ENCODE measurements at places on chromosomes 6 and 20. TPM values are rescaled to one million over a fixed set of nuclear protein-coding genes. Genes with fewer than 3 reads are reported as not detected.
A peak's percentile ranks its signal among the peaks of the same experiment; 100 is the strongest.

- DNase-seq: peak; percentile 31
- no peaks in the 10 kb centered on the region for H3K36me3 ChIP-seq
- H3K4me3 ChIP-seq: no peak overlapping the region
- H3K4me1 ChIP-seq: no peaks in the 10 kb centered on the region
Observed at GRCh38 chr6:16398587-16398986, 160.2 kb downstream of the GMPR start.

- peak overlapping the region; percentile 69 for H3K27ac ChIP-seq
- no peaks in the 10 kb centered on the region for H3K27me3 ChIP-seq
- DNase-seq: no peak
- peak overlapping the region; percentile 4 for H3K4me3 ChIP-seq
- H3K4me1 ChIP-seq: no peaks in the 10 kb centered on the region
Observed at GRCh38 chr20:45892049-45892825, 1.1 kb downstream of the CTSA start.

The GUCA1A gene
- not detected for total RNA-seq

DNA sequence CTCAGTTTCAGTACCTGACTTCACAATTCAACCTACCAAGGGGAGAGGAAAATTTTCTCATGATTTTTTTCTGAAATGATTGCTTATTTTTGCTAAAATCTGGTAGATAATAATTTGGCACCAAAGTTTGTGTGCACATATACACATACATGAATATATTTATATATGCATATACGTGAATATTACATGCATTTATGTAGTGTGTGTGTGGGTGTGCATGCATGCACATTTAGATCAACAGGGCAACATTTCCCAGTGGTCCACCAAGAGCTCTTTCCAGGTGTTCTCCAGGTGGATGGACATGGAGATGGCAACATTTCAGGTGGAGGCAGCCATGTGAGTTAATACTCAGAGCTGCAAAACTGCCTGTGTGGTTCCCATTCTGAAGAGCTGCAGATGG lies 320.9 kb downstream of the SAMD5 start:
- H3K27ac ChIP-seq: no peak overlapping the region
- no peaks in the 10 kb centered on the region for H3K27me3 ChIP-seq
- no peak overlapping the region for H3K4me3 ChIP-seq
- H3K36me3 ChIP-seq: no peaks in the 10 kb centered on the region

DNA sequence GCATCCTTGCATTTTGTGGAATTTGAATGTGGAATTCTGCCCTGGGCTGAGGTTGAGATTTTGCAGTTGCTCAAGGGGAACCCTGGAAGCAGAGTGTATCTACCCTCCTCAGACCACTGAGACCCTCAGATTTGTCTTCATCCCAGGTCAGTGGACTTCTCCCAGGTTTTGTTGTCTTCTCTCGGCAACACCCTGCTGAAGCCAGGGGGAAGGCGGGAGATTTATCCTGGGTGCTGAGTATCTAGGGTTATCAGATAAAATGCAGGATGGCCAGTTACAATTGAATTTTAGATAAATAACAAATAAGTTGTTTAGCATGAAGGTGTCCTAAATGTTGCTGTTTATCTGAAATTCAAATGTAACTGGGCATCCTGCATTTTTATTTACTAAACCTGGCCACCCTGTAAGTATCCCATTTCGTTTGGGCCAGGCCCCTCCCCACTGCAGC lies 43.0 kb downstream of the FGD2 start:
- peaks cover 17% of the 10 kb centered on the region for H3K4me1 ChIP-seq
- no peaks in the 10 kb centered on the region for H3K36me3 ChIP-seq
- no peak overlapping the region for H3K27ac ChIP-seq
- no peak for DNase-seq
- H3K27me3 ChIP-seq: no peaks in the 10 kb centered on the region

GRCh38 chr6:49519660-49520059 lies 19.9 kb downstream of the GLYATL3 start:
- H3K27ac ChIP-seq: no peak overlapping the region
- H3K27me3 ChIP-seq: no peaks in the 10 kb centered on the region
- no peak for DNase-seq
- no peaks in the 10 kb centered on the region for H3K36me3 ChIP-seq

GRCh38 chr6:53069427-53069826 lies 4.2 kb downstream of the FBXO9 start:
- no peak overlapping the region for H3K27ac ChIP-seq
- no peaks in the 10 kb centered on the region for H3K27me3 ChIP-seq
- DNase-seq: no peak
- H3K4me3 ChIP-seq: no peak overlapping the region
- H3K36me3 ChIP-seq: peaks cover 3% of the 10 kb centered on the region

DNA sequence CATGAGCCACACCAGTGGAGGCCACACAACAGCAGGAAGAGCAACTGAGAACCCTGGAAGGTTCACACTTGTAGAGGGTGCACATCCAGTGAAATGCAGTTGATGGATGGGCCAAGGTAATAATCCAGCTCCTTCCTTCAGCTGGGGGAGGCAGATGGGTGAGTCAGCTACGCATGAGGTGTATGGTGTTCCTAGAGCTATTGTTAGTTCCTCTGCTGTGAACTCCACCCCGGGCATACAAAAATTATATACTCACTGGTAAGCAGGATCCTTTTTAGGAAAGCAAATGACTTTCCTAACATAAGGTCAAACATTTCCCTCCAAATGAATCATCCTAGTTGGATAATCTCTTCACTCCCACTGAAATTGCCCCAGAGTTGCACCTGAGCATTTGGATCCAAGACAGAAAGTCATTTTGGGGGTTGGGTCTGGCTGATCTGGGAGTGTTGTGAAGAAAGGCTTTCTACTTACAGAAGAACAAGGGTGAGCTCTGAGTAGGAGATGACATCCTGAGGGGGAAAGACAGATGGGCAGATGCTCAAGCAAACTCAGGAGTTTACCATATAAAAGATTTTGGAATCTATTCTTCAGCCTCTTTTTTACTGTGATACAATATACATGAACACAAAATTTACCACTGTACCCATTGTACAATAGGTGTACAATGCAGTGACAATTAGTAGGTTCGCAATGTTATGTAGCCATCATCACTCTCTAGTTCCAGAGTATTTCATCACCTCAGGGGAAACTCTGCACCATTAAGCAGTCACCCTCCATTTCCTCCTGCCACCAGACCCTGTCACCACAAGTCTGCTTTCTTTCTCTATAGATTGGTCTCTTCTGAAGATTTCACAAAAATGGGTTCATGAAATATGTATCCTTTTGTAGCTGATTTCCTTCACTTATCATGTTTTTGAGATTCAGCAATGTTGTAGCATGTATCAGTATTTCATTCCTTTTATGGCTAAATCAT lies 11.1 kb downstream of the HLA-F start:
- H3K27ac ChIP-seq: no peak overlapping the region
- no peak for DNase-seq

GRCh38 chr6:52208612-52209011 lies 22.4 kb downstream of the IL17A start:
- H3K4me3 ChIP-seq: no peak overlapping the region
- no peaks in the 10 kb centered on the region for H3K36me3 ChIP-seq
- DNase-seq: no peak
- no peaks in the 10 kb centered on the region for H3K4me1 ChIP-seq
- H3K27me3 ChIP-seq: no peaks in the 10 kb centered on the region
- no peak overlapping the region for H3K27ac ChIP-seq

- no peak for DNase-seq
- no peaks in the 10 kb centered on the region for H3K27me3 ChIP-seq
- peak overlapping the region; percentile 62 for H3K27ac ChIP-seq
- H3K36me3 ChIP-seq: no peaks in the 10 kb centered on the region
- H3K4me1 ChIP-seq: peaks cover 23% of the 10 kb centered on the region
- H3K4me3 ChIP-seq: no peak overlapping the region
Observed at GRCh38 chr20:35260426-35260825, 17.5 kb downstream of the MMP24OS start.

The ATP9A gene
- total RNA-seq: 40.2 TPM

DNA sequence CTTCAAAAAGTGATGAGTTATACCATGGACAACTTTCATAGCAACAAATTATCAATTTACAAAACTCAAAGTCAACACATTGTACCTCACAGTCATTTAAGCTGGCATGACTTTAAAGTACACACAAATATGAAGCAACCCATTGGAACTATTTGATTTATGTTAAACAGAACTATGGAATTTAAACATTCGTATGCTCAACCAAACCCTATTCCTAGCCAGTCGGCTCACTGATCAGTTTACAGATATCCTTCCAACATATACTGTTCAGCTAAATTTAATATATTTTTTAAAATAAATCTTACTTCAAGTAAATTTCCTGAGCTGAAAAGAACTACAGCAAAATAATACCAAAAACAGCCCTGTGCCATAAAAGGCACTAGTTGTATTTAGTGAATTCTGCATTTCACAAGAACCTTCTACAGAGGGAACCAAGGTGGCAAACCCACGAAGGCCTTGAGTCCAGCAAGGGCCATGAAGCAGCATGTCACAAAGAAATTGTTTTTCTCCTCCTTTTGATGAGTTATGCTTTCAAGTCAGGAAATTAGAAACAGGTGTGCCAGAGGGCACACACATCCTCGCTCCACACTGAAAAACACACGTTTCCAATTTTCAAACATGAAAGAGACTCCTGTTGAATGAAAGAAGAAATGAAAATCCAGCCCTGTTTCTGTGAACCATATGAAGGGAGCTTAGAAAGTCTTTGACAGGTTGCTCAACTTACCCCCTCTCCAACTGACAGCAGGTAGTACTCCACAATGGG lies 122.8 kb downstream of the TASP1 start:
- DNase-seq: no peak
- H3K4me3 ChIP-seq: no peak overlapping the region
- H3K27me3 ChIP-seq: no peaks in the 10 kb centered on the region
- no peak overlapping the region for H3K27ac ChIP-seq

The AIF1 gene
- 44.1 TPM for total RNA-seq

GRCh38 chr20:50097843-50098242 lies 15.1 kb downstream of the UBE2V1 start:
- no peak for DNase-seq
- H3K27ac ChIP-seq: no peak overlapping the region

DNA sequence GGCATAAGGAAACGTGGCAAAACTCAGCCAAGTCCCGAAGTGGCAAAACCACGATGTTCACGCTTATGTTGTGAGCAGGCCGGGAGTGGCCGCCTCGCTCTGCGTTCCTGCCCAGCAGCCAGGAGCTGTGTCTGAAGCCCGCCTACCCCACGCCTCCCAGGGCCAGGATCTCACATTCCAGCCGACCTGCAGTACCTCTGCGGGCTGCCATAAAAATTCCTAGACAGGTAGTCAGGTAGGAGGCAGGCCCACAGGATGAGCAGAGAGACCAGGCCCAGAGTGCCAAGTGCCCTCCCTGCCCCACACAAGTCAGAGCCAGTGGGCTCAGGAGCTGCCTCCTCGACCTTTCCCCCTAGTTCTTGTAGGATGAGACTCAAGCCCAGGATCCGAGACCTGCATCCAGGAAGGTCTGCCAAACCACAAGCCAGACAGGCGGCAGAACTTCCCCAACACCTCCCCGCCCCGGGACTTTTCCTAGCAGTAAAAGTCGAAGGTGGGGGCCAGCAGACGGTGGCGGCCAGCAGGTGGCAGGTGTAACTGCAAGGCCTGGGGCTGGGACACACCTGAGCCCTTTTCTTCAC lies 16.7 kb downstream of the PMEPA1 start:
- H3K4me3 ChIP-seq: no peak overlapping the region
- H3K27ac ChIP-seq: peak overlapping the region; percentile 4

- H3K36me3 ChIP-seq: peaks cover 2% of the 10 kb centered on the region
- H3K4me1 ChIP-seq: no peaks in the 10 kb centered on the region
- H3K27me3 ChIP-seq: no peaks in the 10 kb centered on the region
- H3K4me3 ChIP-seq: no peak overlapping the region
- DNase-seq: no peak
Observed at GRCh38 chr20:3551681-3552434, 81.0 kb downstream of the ATRN start.

GRCh38 chr6:158283304-158283980 lies 28.8 kb upstream of the TULP4 start:
- H3K27me3 ChIP-seq: no peaks in the 10 kb centered on the region
- no peak overlapping the region for H3K4me3 ChIP-seq
- H3K27ac ChIP-seq: peak overlapping the region; percentile 23
- no peak for DNase-seq

The DLK2 gene
- 0.50 TPM for total RNA-seq

The IRAK1BP1 gene
- 6.6 TPM for total RNA-seq

DNA sequence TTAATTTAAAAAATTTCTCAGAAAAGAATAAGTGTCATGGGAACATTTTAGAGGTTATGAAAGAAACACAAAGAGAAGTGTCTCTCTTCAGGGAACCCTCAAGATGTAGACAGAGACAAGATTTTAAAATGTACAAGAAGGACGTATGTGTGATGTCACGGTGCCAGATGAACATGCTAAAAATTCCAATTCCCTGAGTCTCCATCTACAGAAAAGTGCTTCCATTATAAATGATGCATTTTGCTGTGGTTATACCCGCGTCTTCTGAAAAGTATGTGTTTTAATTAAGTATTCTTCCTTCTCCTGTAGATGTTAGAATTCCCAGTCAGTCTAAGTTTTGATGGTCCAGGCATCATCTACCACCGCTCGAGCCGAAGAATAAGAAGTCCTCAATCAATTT lies 489.1 kb downstream of the PREX1 start:
- no peak overlapping the region for H3K4me3 ChIP-seq
- DNase-seq: no peak
- H3K27ac ChIP-seq: no peak overlapping the region

- no peaks in the 10 kb centered on the region for H3K27me3 ChIP-seq
- peaks cover 2% of the 10 kb centered on the region for H3K4me1 ChIP-seq
- no peaks in the 10 kb centered on the region for H3K36me3 ChIP-seq
- H3K4me3 ChIP-seq: peak within 1 kb of the TSS; percentile 67
Observed at GRCh38 chr6:149863698-149864577, at the start of gene LRP11. Gene LRP11, minus strand, starts transcription at chr6:149864359. Its CDS starts 339 bp downstream, at chr6:149864020.

DNA sequence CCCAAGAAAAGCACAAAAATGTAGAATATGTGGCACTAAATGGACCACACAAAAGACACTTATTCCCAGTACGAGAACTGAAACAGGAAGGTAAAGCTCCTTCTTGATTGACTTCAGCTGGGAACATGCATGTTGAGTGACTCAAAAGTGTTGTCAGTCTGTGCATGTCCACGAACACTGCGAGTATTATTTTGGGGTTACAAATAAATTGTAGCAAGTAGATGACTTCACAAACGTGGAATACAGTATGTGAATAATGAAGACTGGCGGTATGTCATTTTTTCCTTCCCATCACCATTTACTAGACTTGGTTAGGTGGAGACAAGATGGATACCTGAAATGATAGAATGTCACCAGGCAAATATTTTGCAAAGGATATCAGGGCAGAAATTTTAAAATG lies 45.4 kb downstream of the L3MBTL3 start:
- H3K4me3 ChIP-seq: no peak overlapping the region
- no peaks in the 10 kb centered on the region for H3K27me3 ChIP-seq
- H3K27ac ChIP-seq: no peak overlapping the region
- no peak for DNase-seq
- H3K4me1 ChIP-seq: no peaks in the 10 kb centered on the region
- peaks cover 11% of the 10 kb centered on the region for H3K36me3 ChIP-seq

DNA sequence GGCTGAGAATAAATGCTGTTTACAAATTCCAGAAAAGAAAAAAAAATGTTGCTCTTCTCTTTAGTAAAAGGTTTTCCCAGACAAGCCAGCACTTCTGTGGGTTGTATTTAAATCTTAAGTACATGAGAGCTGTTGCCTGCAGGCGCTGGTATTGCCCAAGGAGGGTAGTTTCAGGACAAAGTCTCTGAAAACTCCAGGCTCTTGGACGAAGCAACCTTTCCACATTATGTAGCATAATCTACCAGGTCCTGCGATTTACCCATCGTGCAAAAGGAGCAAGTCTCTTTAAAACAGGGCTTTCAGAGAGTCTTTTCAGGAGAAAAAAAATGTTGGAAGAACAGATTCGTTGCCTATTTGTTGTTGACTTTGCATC lies 65.6 kb downstream of the PLG start:
- H3K4me1 ChIP-seq: no peaks in the 10 kb centered on the region
- peak overlapping the region; percentile 46 for H3K4me3 ChIP-seq
- no peak overlapping the region for H3K27ac ChIP-seq
- H3K36me3 ChIP-seq: no peaks in the 10 kb centered on the region
- no peaks in the 10 kb centered on the region for H3K27me3 ChIP-seq
- DNase-seq: no peak

All from kidney (tissue), 22 donors.